HEK293T (cell line): ENCODE measurements at places on chromosomes 2 and 18.

GRCh38 chr2:208820014-208820688, 413.6 kb downstream of the PTH2R start:
- DNase-seq, result no peak

DNA sequence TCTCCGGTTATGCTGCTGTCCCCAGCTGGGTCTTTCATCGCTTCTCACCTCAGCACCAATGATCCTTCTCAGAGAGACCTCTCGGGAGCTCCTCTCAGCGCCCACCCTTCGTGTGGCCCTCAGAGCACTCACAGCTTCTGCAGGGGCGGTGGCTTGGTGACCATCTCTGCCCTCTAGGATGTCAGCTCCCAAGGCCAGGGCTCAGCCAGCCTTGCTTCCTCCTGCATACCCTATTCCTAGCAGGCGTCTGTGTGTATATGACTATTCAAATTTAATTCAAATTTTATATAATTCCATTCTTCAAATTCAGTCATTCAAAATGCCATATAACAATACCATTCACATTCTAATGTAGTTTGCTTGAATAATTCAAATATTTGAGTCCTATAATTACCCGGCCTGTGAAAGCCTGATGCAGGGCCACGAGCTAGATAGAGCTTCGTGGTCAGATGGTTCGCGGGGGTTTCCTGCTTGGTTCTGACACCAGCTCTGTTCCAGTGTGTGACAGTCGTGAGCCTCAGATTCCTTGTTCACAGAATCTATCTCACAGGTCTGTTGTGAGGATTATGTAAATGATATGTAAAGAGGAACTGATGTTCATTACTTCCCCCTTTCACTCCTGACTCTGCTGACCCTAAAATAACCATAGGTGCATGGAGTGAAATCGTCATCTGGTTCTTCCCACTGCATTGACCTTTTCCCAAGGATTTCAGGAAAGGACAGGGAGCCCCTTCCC, 94.0 kb upstream of the CNGA3 start:
- DNase-seq, result no peak

DNA sequence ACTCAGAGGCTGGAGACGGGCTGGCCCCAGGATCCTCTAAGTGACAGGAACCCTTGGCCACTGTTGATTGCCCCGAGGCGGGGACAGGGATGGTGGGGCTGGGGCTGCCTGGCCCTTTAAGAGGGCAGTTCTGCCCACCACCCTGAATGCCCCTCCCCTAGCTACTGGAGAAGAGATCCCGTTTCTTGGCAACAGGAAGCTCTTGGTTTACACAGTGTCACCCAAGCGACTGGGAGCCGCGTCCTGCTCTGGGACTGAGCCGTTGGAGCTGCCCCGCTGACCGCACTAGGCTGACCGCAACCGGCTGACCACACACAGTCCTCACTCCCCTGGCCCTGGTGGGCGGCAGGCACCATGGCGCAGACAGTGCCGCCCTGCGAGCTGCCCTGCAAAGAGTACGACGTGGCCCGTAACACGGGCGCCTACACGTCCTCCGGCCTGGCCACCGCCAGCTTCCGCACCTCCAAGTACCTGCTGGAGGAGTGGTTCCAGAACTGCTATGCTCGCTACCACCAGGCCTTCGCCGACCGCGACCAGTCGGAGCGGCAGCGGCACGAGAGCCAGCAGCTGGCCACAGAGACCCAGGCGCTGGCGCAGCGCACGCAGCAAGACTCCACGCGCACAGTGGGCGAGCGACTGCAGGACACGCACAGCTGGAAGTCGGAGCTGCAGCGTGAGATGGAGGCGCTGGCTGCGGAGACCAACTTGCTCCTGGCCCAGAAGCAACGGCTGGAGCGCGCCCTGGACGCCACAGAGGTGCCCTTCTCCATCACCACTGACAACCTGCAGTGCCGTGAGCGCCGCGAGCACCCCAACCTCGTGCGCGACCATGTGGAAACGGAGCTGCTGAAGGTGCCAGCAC, at the start of gene TEKT4:
TSS of gene TEKT4 (plus strand) at position 205 of the 862 bp plus-strand sequence. CDS start at position 355, 150 bp downstream.
- no peak for DNase-seq

DNA sequence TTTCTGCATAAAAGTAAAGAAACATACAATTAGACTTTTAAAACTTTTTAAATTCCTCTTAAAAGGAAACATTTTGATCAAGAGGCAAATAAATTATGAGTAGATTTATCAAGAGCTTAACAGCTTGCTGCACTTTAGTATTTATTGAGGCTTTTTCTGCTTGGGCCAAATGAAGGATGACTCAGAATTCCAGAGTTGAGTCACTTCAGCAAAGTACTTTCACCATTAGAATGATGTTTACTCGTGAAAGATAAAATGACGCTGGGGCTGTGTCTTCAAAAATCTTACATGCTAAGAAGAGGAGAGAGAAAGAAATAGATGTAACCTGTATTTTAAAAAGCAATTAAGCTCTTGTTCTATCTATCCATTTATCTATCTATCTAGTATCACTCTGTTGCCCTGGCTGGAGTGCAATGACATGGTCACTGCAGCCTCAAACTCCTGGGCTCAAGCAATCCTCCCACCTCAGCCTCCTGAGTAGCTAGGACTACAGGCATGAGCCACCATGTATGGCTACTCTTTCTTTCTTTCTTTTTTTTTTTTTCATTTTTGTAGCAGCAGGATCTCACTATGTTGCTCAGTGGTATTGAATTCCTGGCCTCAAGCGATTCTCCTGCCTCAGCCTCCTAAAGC, 75.3 kb upstream of the RIOK3 start:
- DNase-seq, result no peak

DNA sequence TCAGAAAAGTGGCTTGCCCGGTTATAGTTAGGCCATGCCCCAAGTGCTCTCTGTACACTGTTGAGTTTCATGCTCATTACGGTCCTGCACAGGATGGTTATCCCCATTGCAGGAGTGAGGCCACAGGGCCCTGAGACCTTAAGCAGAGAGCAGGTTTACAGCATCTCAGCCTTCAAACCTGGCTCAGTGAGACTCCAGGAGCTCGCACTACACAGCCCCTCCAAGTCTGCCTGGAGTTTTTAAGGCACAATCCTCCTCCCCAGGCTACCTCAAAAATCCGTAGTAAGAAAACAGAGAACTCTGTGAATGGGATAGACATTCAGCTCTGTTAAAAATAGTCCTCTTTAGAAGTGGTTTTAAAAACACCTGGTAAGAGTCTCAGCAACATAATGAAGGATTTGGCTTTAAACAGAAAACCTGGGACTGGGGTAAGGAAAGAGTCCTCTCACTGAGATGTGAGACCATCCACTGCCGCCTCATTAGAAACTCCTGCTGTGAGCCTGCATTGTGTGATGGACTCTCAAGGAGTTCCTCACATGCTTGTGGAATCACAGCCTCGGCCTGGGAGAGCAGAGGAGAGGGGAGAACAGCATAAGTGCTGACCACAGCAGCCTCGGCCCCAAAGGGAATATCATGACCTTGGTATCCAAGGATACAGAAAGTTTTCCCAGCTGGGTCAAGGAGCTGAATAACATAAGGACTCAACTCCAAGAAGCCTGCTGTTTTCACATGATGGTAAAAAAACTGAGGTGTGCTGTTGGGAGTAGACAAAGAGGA, 214.8 kb downstream of the ATAD2B start:
- DNase-seq, result no peak

GRCh38 chr2:173280853-173281252, 73.8 kb upstream of the CDCA7 start:
- no peak for DNase-seq
